ENCODE measurements at places on chromosomes 3 and 15.

- DNase-seq = no peak
Observed at GRCh38 chr3:197292648-197293047, 5.8 kb downstream of the DLG1 start.

DNA sequence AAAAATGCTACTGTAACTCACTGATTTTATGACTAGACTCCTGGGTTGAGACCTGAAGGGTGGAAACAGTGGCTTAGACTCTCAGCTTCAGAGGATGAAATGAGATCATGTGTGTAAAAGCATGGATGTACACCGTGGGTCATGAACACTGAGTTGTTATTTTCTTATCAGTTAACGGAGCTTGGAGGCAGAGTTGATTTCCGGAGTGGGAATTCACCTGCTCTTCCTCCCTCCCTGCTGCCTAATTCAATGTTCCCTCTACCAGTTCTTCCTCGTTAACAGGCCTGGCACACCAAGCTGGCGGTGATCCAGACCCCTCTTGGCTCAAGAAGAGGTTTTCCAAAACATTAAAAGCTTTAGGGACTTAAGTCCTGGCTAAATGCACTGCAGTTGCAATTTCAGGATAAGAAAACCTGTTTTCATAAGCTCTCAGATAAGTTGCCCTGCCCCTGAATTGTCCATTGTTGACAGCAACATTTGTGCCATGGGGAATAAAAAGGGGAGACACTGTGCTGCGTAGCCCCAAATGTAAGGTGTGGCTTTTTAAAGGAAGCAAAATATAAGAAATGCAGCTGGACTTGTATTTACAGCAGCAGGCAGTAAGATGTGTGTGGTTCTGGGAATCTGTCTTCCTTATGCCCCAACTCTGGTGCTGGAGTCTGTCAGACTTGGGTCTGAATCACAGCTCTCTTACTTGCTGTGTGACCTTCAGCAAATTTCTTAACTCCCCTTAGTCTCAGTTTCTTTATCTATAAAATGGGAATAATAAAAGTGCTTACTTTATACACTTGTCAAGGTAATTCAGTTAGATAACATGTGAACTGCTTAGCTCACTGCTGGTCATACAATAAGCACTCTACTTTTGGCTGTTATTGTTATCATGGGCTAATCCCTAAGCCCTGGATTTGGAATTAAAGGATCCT, 9.9 kb downstream of the PDIA5 start:
- no peak for DNase-seq

- DNase-seq = no peak
Observed at GRCh38 chr3:32644380-32644779, 40.6 kb upstream of the CNOT10 start.

- no peak for DNase-seq
Observed at GRCh38 chr15:29888646-29889045, 66.4 kb upstream of the TJP1 start.

DNA sequence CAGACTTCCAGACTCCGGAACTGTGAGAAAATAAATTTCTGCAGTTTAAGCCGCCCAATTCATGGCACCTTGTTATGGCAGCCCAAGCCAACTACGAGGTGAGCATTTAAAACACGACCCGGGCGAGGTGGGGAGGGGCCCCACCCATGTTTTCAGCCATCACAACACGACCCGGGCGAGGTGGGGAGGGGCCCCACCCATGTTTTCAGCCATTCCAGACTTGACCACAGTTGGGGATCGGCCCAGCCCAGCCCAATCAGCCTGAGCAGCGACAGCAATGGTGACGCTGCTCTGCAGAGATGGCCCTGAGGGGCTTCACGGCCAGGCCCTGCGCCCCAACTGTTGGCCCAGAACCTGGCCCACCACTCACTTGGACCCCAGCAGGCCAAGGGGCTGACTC, 93.1 kb downstream of the ATP10A start:
- DNase-seq = no peak

GRCh38 chr3:37984596-37984995, 6.0 kb upstream of the VILL start:
- no peak for DNase-seq

DNA sequence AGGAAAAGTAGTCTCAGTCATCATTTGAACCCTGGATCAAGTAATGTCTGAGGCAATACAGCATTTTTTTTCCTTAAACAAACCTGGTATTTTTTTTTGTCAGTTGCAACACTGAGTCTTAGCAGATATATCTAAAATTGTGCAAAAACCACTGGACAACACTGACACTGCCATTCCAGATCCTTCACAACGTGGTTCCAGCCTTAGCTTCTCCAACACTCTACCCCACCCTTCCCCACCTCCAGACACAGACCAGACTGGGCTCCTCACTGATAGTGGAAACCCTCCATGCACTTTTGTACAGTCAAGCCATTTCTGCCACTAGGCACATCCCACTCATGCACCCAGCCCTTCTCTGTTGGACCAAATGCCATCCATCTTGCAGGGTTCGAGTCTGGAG, 199.6 kb upstream of the CTNNB1 start:
- no peak for DNase-seq

DNA sequence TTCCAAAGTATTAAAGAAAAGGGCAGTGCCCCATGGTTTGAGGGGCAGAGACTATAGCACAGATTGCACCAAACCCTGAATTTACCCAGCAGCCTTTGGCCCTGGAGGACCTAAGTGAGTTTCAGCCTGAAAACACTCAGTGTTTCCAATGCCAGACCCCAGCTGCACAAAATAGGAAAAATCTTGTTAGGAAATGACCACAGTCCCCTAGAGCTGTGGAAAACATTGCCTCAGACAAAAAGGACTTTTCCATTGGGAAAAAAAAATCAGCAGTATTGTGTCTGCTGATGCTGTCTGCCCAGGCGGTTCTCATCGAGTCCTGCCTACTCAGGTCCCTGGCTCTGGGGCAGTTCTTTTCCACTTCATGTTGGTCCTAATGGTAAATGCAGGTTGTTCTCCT, 121.7 kb upstream of the DLG1 start:
- DNase-seq = no peak

- no peak for DNase-seq
Observed at GRCh38 chr3:128554465-128555097, 61.6 kb upstream of the GATA2 start.

DNA sequence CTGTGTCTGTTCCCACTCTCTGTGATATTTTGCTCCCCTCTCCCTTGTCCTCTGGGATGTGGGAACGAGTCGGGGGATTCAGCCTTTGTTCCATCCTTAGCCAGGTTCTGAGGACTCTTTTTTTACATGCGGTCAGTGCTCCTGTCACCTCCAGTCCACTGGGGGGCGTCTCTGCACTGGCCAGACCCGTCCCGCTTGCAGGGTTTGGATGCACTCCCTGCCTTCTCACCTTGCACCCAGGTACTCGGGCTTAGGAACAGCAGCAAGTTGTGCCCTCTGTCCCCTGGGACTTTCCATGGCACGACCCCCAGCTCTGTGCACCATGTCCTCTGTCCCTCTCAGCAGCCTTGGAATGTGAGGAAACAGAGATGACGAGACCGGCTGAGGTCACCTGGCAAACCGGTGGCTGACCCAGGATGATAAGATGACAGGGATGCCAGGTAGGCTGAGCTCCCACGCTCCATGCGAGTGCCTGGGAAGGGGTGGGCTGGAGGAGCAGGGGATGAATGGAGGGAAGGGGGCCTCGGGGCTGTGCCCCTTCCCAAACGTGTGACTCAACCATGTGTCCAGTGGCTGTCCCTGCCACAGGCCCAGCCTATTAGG, 27.3 kb upstream of the FGD5 start:
- no peak for DNase-seq

GRCh38 chr3:132009241-132009640, 25.6 kb downstream of the CPNE4 start:
- DNase-seq = no peak

- DNase-seq = no peak
Observed at GRCh38 chr3:69926385-69926784, 73.1 kb upstream of the SAMMSON start.

DNA sequence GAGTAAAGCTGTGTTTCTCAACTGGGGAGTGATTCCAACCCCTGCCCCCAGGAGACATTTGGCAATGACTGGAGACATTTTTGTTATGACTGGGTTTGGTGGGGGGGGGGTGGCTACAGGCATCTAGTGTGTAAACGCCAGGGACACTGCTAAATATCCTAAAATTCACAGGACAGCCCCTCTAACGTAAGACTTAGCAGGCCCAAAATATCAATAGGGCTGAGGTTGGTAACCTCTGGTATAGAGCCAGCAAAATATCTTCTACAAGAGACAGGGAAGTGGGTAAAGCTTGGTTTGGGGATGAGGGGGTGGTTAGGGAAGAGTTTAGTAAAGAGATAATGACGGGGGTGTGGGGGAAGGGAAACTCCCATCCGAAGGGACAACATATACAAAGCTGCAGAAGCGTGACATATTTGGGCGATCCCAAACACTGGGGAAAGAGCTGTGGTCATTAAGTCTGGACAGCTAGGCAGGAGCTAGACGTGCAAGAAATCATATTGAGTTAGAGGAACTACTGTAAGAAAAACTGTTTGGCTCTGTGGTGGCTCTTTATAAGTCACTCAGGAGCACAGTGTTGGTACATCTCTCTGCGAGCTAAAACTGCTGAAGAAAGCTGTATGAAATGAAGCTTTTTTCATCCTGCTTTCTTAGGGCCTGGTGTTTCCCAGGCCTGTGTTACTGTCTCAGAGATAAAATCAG, 697 bp upstream of the TRIM69 start:
- DNase-seq = peak; percentile 40

DNA sequence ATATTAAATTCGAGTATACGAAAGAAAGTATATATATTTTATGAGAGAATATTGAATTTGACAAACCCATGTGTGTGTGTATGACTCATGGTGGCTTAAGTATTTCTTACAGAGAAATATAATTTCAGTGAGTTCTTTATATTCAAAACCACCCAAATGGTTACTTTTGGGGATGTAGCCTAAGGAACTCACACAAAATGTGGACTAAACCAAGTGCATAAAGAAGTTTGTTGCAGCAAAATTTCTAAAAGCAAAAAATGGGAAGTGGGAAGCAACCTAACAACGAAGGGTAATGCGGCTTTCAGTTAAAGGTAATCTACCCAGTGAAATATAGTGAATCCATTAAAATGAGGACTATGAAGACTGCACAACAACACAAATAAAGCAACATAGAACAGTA, 277.1 kb downstream of the EDEM1 start:
- DNase-seq = no peak

GRCh38 chr3:136106101-136106500, 90.0 kb downstream of the MSL2 start:
- no peak for DNase-seq

- DNase-seq = no peak
Observed at GRCh38 chr15:74010929-74011540, 16.5 kb downstream of the PML start.

DNA sequence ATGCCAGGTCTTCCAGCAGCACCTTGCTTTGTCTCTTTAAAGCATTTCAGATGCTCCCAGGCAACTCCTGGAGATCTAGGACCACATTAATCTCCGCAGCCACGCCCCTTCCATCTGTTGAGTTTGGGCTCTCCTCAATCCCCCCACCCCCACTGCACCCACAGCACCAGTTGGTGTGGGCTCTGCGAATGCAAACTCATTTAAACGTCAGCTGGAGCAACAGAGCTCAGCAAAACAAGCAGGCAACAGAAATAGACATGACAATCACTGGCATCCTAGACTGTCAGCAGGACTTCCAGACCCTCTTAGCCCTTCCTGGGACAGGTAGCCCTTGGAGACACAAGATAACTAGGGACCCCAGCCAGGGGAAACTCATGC, 106.9 kb downstream of the LSM3 start:
- no peak for DNase-seq

GRCh38 chr15:48602358-48603122, 43.0 kb downstream of the FBN1 start:
- DNase-seq = no peak

DNA sequence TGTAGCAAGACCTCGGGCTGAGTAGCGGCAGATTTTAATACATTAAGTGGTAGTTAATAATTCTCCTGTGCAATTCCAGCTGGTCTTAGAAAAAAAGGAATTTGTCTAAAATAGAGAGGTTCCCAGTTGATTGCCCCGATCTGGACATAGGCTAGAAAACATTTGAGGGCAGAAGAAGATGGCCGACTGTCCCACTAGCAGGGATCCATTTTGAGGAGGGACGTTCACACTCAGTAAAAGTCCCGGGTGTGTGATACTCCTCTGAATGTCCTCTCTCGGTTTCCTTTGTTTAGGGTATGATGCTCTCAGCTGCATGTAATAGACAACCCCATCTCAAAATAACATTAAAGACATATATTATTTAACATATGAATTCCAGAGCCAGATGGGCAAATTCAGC, 77.9 kb upstream of the OXTR start:
- no peak for DNase-seq

- no peak for DNase-seq
Observed at GRCh38 chr3:153889905-153890334, 231.3 kb upstream of the ARHGEF26 start.

DNA sequence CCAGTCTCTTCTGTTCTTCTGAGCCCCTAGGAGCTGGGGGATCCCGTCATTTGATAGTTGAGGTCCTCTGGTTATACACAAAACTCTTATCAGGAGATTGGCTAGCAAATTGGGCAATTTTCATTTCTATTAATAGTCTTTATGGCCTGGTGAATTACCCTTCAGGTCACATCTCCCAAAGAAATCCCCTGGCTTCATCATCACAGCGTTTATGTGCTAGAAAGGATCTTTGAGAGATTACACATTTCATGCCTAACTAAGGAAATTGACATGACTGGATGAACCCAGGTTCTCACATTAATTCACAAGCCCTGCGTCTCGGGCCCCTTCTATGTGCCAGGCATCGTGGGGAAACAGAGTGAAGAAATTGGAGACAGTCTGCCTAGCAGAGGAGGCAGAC, 227.4 kb upstream of the PROK2 start:
- DNase-seq = no peak

GRCh38 chr3:162558016-162558415, 1061.4 kb downstream of the OTOL1 start:
- no peak for DNase-seq

- no peak for DNase-seq
Observed at GRCh38 chr3:99878005-99878404, 60.3 kb downstream of the CMSS1 start.

DNA sequence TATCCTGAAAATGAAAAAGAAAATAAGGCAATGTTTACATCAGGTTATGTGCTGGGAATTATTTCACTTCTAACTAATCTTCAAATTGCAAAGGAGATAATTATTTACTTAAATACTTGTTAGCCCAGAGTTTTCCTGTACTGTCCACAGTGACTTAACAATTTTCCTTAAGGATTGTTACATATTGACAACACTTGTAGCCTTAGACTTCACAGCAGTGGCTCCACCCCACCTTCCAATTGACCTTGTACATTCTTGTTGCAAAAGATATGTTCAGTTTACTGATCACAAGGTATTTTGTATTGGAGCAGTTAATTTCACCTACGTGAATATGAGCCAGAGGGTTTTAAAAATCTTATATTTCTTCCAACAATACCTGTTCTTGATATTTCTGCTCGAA, 376.9 kb downstream of the CNTN6 start:
- no peak for DNase-seq

GRCh38 chr3:64642327-64643151, 45.3 kb downstream of the ADAMTS9 start:
- DNase-seq = no peak

- DNase-seq = no peak
Observed at GRCh38 chr15:75008629-75009326, 13.4 kb downstream of the SCAMP5 start.

GRCh38 chr3:128378631-128379347, 87.9 kb downstream of the DNAJB8 start:
- DNase-seq = no peak
